Endothelial cell (in vitro differentiated cells): ENCODE measurements at places on chromosomes 3 and 15.
A peak's percentile ranks its signal among the peaks of the same experiment; 100 is the strongest.

GRCh38 chr3:178750639-178751300 is 214.5 kb downstream of the KCNMB2 start:
- no peaks in the 10 kb centered on the region for H3K27me3 ChIP-seq
- H3K27ac ChIP-seq = no peak overlapping the region
- no peak for DNase-seq
- H3K36me3 ChIP-seq = no peaks in the 10 kb centered on the region
- H3K4me3 ChIP-seq = no peak overlapping the region
- no peaks in the 10 kb centered on the region for H3K4me1 ChIP-seq

DNA sequence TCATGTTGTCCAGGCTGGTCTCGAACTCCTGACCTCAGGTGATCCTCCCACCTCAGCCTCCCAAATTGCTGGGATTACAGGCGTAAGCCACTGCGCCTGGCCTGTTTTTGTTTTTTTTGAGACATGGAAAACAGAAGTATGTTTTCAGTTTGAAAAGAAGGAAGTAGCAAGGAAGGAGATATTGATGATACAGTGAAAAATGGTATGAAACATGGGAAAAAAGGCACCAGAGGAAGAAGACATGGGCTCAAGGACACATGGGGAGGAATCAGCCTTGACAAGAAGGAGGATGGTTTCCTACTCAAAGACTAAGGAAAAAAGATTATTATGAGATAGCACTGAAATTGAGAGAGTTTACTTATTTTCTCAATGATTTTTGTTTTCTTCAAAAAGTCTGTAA is 30.7 kb downstream of the FMN1 start:
- H3K36me3 ChIP-seq = no peaks in the 10 kb centered on the region
- no peak for DNase-seq
- H3K4me3 ChIP-seq = no peak overlapping the region
- H3K4me1 ChIP-seq = no peaks in the 10 kb centered on the region
- H3K27me3 ChIP-seq = no peaks in the 10 kb centered on the region

- H3K4me3 ChIP-seq = no peak overlapping the region
- no peak overlapping the region for H3K27ac ChIP-seq
- H3K27me3 ChIP-seq = peaks cover 4% of the 10 kb centered on the region
- DNase-seq = no peak
Measured at GRCh38 chr3:149810846-149811245, 2.2 kb upstream of the RNF13 start.

DNA sequence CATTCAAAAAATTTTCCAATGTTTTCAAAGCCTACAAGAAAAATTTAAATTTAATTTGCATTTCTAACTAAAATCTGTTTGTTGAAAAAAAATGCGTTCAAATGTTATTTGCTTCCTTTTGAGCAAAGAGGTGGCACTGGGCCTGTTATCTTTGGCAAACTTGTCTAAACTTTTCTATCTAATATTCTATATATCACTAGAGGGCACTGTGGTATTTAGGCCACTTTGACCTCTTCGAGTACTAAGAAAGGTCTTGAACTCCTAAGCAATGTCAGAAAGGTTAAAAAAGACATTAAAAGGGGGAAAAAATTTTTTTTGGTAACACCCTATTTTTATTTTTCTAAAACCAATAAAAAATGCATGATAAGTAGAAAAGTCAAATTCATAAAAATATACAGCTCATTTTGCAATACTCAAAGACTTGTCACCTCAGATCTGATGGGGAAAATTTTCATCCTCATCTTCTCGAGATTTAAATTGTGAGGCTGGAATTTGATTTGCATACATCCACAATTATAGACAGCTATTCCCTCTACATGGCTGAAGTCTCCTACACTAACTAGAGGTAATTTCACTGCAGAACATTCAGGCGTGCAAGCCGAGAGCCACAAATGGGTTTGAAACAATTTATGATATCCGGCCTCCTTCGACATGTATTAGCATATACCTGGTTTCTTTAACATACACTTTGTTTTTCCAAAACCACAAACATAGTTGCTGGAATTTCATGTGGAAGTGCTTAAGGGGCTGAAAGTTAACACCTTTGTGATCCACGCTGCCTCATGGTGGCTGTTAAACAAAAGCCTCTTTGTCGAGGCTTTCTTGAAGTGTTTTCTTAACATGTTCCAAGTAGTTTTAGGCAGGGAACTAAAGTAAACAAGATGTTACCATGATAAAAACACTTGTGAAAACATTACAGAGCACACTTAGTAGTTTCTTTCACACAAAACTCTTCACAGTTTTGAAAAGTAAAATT is 576.4 kb downstream of the FOXP1 start:
- peaks cover 21% of the 10 kb centered on the region for H3K4me1 ChIP-seq
- no peak overlapping the region for H3K4me3 ChIP-seq
- H3K36me3 ChIP-seq = no peaks in the 10 kb centered on the region
- no peaks in the 10 kb centered on the region for H3K27me3 ChIP-seq
- DNase-seq = no peak

DNA sequence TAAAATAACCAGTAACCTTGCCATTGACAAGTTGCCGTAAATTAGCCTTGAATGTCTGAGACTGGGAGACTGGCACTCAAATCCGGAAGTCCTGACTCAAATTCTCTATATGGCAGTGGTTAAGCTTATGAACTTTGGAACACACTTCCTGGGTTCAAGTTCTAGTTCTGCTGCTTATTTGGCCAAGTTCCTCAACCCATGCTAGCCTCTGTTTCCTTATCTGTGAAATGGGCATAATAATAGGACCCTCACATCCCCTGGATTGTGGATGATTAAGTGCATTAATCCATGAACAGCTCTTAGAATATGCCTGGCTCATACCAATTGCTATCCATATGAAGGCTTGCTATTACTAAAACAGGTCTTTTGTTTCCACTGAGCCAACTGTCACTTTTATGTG is 311.5 kb downstream of the EDEM1 start:
- no peak overlapping the region for H3K27ac ChIP-seq
- H3K4me3 ChIP-seq = no peak overlapping the region
- no peaks in the 10 kb centered on the region for H3K36me3 ChIP-seq
- H3K4me1 ChIP-seq = no peaks in the 10 kb centered on the region
- DNase-seq = no peak

DNA sequence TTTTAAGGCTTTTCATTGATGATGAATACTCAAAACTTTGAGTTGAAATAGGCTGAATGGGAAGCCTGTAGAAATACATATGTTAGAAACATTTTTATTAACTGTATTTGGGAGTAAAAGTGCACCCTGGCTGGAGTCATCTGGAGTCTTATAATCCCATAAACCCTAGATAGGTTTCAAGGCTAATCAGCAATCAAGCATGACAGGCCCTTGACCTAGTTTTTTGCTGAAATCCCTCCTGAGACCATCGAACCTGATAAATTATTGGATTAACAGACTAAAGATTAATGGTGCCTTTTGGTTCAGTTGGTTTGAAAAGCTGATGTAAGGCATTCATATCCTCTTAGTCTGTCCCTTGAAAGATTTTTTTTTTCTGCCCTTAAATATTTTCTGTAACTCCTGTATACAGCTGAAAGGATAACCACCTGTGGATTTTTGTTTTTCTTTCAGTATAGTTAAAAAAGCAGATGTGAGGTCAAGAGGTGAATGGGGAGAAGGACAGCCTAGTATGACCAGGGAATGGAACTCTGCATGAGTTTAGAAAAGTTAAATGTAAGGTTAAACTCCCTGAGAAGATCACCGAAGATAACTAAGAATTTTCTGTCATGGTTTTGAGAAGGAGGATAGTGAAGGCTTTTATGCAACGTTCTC is 69.4 kb upstream of the STXBP5L start:
- H3K36me3 ChIP-seq = no peaks in the 10 kb centered on the region
- H3K27ac ChIP-seq = no peak overlapping the region
- H3K27me3 ChIP-seq = peaks cover 4% of the 10 kb centered on the region
- peaks cover 2% of the 10 kb centered on the region for H3K4me1 ChIP-seq

DNA sequence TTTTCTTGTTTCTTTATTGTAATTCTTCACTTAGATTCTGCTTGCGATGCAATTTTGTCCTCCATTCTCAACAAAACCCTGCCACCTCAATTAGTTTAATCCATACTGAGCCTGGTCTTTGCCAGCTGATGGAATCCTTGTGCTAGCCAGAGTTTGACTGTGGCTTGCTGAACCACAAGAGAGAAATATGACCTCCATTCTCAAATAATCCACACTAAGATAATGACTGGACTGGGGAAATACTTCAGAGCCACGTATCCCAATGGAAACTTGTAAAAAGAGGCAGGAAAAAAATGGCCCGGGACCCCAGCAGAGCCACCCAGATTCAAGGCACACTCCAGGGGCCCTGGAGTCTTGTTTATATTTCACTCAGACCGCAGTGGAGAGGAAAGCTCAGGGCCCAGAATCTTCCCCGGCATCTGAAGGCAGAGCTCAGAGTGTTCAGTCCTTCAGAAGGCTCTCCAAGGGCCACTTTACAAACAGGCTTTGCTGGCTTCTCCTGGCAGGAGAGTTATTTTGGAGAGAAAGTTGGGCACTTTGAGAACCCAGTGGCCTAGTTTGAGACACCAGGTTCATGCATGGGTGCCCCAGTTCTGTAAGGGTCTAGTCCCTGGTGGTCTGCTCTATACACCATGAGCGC is 62.7 kb downstream of the SSUH2 start:
- H3K27ac ChIP-seq = no peak overlapping the region
- peaks cover 3% of the 10 kb centered on the region for H3K4me1 ChIP-seq
- no peaks in the 10 kb centered on the region for H3K27me3 ChIP-seq
- no peaks in the 10 kb centered on the region for H3K36me3 ChIP-seq
- no peak for DNase-seq
- no peak overlapping the region for H3K4me3 ChIP-seq

DNA sequence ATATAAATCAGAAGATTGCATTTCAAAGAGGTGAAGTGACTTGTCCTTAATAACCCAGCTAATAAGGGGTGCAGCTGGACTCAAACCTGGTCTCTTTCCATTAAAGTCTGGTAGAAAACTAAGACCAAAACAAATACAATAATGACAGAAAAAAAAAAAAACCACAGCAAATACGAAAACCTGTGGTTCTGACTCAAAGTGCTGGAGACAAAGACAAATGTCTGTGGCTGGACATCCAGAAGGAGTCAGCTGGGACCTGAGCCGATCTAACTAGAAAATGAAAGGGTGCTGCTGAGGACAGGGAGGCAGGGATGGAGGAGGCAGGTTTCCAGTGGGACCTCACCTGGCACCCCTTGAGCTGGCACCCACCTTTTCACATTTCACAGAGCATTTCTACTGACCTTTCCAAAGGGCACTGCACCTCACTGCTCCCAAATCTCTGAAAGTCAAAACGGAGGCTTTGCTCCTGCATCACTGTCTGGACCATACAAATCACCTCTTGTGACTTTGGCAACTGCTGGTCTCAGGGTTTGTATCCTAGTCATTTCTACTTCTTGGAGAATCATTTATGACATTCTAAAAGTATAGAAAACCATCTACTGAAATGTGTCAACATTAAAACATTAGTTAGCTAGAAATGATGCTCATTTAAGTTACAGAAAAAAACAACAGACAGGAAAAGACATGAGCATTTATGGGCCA is 61.7 kb downstream of the CCNL1 start:
- H3K4me3 ChIP-seq = no peak overlapping the region
- no peak for DNase-seq
- H3K27me3 ChIP-seq = peaks cover 4% of the 10 kb centered on the region
- H3K36me3 ChIP-seq = no peaks in the 10 kb centered on the region
- no peak overlapping the region for H3K27ac ChIP-seq
- H3K4me1 ChIP-seq = peaks cover 9% of the 10 kb centered on the region

DNA sequence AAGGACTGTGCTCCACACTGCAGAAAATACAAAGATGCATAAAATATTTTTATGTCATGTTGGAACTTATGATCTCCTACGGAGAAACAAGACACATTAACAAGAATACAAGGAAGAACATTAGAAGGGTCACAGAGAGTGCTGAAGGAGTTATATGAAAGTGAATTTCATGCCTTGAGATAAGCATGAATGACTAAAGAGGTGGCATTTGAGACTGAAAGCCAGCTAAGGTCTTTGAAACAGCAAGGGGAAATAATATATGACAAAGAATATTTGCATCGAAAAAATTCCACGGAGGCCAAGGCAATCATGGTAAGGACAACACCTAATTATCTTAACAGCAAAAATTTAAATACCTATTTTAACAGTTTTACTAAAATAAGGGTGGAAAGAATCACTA is 12.5 kb downstream of the GSK3B start:
- peaks cover 26% of the 10 kb centered on the region for H3K4me1 ChIP-seq
- DNase-seq = no peak
- H3K4me3 ChIP-seq = no peak overlapping the region

- no peaks in the 10 kb centered on the region for H3K27me3 ChIP-seq
- no peak overlapping the region for H3K4me3 ChIP-seq
- H3K27ac ChIP-seq = no peak overlapping the region
- no peaks in the 10 kb centered on the region for H3K4me1 ChIP-seq
Measured at GRCh38 chr15:44719293-44719999, 8.1 kb downstream of the B2M start.

- no peaks in the 10 kb centered on the region for H3K36me3 ChIP-seq
- peaks cover 31% of the 10 kb centered on the region for H3K4me1 ChIP-seq
- peak overlapping the region; percentile 91 for H3K27ac ChIP-seq
- H3K4me3 ChIP-seq = no peak overlapping the region
- peaks cover 1% of the 10 kb centered on the region for H3K27me3 ChIP-seq
Measured at GRCh38 chr3:20022954-20023622, 11.0 kb upstream of the PP2D1 start.

DNA sequence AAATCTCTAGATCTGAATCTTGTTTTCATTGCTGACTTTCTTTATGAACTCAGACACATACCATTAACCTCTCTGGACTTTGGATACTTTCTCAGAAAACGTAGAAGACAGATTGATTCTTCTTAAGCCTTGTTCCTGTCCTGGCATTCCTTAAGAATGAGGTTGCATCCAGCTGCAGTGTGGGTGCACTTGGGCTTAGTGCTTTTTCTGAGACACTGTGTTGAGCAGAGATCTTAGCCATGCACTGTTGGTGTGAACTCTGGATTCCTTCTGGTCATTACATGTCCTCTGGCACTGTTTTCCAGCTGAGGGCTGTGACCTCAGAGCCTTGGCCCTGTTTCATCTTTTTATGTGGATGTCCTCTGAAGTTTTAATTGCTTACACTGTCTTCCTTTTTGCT is 428.3 kb downstream of the CNTN4 start:
- no peaks in the 10 kb centered on the region for H3K27me3 ChIP-seq
- H3K27ac ChIP-seq = no peak overlapping the region
- no peaks in the 10 kb centered on the region for H3K36me3 ChIP-seq
- no peak for DNase-seq
- H3K4me3 ChIP-seq = no peak overlapping the region

GRCh38 chr3:541062-541801 is 344.7 kb downstream of the CHL1 start:
- H3K36me3 ChIP-seq = peaks cover 5% of the 10 kb centered on the region
- no peak overlapping the region for H3K27ac ChIP-seq
- peak overlapping the region; percentile 3 for H3K4me3 ChIP-seq
- no peak for DNase-seq

DNA sequence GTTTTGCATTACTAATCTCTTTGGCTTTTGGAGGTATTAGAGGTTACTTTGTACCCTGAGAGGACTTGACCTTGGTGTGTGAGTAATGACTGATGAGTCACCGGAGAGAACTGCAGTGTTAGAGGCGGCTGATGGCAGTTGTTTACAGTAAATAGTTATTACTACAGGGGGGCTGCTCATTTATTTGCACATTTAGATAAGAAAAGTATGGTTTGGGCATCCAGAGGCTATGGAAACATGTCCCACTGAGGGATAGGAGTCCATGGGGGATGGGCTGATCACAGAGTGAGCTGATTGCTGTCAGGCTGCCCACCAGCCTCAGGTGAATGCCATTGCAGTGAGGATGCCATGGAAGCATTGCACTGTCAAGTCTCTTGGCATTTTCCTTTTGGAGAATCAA is 17.3 kb upstream of the STAC start:
- H3K27me3 ChIP-seq = no peaks in the 10 kb centered on the region
- no peak for DNase-seq
- H3K4me1 ChIP-seq = no peaks in the 10 kb centered on the region
- no peaks in the 10 kb centered on the region for H3K36me3 ChIP-seq
- H3K4me3 ChIP-seq = no peak overlapping the region

- H3K36me3 ChIP-seq = no peaks in the 10 kb centered on the region
- no peak overlapping the region for H3K27ac ChIP-seq
- H3K4me1 ChIP-seq = peaks cover 10% of the 10 kb centered on the region
- no peaks in the 10 kb centered on the region for H3K27me3 ChIP-seq
Measured at GRCh38 chr15:63931556-63931955, 97.8 kb upstream of the HERC1 start.
